ENCODE measurements at places on chromosomes 13 and 19.

- no peak for DNase-seq
Measured at GRCh38 chr13:106498571-106498970, 36.9 kb downstream of the EFNB2 start.

GRCh38 chr19:8935460-8935859 is 74.7 kb downstream of the MUC16 start:
- no peak for DNase-seq

- peak; percentile 56 for DNase-seq
Measured at GRCh38 chr19:48746738-48747575, at the start of gene IZUMO1. Gene IZUMO1, minus strand, starts transcription at chr19:48746909. Its CDS starts 1,050 bp downstream, at chr19:48745859.

DNA sequence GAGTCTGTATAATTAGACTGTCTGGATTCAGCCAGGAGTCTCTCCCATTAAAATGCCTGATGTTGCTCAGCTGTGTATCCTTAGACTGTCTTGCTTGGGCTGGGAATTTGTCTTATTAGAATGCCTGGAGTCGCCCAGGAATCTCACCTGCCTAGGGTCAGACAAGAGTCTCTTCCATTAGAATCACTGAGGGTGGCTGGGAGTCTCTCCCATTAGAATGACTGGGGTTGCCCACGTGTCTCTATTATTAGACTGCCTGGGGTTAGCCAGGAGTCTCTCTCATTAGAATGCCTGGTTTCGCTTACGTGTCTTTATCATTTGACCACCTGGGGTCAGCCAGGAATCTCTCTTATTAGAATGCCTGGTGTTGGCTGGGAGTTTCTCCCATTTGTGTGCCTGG is 1450.0 kb downstream of the UQCRFS1 start:
- no peak for DNase-seq

- no peak for DNase-seq
Measured at GRCh38 chr13:102648046-102648445, 46.8 kb downstream of the METTL21C start.

DNA sequence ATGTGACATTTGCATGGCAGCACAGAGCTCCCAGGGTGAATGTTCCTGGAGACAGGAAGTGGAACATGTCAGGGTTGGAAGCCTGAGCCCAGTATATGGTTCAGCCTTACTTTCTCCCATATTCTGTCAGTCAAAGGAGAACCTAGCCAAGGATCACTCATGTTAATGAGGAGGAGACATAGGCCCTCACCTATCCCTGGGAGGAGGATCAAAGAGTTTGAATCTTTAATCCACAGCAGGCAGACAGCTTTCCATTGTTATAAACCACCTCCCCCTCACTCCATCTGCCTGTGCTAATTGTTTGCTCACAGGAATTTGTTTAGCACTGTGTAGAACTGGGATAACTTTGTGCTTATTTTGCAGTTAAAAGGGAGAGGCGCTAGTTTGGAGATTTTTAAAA is 1069.1 kb downstream of the EFNB2 start:
- no peak for DNase-seq

DNA sequence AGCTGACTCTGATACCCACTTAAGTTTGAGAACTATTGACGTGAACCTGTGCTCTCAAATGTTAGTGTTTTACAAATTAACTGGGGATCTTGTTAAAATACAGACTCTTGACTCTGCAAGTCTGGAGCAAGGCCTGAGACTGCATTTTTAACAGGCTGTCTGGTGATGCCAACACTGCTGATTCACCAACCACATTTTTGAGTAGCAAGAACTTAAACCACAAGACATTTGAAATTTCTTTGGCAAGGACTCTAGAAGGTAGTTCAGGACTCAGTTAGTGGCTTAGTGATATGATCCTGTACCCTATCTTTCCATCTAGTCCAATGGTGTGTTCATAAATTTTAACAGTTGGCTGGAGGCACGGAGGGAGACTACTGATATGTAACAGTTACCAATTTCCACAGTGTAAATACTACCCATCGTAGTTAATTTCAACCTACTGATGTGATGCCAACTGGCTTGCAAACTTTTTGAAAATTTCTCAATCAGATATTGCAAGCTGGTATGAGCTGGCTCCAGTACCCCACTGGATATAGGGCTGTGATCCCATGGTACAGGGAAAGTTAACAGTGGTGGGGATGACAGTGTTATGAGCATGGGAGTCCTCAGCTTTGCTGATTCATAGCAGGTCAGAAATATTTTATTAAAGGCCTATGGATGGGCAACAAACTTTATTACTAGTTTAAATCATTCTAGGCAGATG is 255.1 kb downstream of the TBC1D4 start:
- no peak for DNase-seq

DNA sequence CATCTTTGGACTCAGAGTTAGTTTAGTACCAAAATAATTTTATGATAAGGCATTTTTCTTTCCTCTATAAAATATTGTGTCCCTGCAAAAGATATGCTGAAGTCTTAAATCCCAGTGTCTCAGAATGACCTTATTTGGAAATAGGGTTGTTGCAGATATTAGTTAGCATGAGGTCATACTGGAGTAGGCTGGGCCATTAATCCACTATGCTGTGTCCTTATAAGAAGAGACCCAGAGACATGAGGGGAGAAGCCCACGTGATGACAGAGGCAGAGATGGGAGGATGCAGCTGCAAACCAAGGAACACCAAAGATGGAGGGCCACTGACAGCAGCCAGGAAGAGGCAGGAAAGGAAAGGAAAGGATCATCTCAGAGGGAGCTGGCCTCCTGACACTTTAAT is 6.4 kb downstream of the POGLUT2 start:
- DNase-seq, result no peak

DNA sequence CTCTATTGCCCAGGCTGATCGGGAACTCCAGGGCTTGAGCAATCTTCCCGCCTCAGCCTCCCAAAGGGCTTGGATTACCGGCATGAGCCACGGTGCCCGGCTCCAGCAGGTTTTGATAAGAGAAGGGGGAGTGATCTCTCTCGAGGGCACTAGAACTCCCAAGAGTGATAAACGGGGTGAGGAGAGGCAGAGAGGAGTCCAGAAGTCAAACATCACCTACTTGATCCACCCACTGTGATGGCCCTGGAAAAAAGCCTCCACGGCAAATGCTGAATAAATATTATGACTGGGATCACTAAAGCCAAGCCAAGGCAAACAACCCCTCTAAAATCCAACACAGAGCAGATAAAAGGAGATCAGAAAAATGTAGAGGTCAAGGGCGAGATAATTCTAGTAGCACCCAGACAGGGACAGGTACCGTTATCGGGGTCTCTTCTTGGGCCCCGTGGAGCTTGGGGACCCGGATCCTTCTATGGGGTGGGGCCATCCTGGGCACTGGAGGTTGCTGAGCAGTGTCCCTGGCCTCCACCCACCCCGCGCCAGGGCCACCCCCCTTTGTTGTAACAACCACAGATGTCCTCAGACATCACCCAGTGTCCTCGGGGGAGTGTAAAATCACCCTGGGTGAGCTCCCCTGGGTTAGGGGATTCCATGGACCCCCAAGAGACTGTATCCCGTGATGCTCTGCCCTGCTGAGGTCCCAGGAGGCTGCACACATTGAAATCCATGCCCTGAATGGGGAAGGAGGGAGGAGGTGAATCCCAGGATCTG is 3.7 kb upstream of the CREB3L3 start:
- DNase-seq, result no peak

- no peak for DNase-seq
Measured at GRCh38 chr13:71634602-71635443, 232.2 kb downstream of the DACH1 start.

GRCh38 chr13:71867131-71867814 is at the start of gene DACH1:
Gene DACH1, minus strand, starts transcription at chr13:71867204.
- DNase-seq, result no peak

DNA sequence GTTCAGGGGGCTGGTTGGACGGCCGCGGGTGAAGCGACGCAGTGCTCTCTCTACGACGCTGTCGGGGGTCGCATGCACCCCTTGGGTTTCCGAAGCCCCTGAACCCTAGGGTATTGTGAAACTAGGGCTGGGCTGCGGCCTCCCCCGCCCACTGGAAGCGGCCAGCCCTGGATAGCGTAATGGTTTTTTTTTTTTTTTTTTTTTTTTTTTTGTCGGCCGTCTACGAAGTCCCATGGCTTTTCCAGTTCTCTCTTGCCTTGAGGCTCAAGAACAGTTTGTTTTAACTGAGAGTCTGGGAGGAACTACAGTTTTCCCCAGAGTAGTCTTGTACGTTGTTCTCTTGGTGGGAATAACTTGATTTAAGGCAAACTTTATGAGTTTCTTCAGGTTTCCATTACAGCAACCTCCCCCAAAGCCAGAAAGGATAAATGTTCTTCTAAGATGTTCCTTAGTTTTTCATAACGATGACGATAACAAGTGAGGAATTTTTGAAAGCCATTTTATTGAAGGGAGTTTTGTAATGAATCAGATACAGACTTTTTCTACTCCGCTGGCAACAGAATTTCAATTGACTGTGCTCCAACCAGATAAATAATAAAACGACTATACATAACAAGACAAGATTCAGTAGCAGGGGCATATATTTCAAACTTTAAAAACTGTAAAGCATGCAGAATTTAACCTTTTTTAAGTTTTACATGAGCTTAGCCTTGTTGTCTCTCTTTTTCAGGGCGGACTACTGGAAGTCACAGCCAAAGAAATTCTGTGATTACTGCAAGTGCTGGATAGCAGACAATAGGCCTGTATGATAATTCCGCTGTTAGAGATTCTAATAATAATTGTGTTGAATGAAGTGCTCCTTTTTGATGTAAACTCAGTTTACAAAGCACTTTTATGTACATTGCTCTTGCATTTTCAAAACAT is 867 bp downstream of the WBP4 start:
- DNase-seq, result no peak

GRCh38 chr19:6551607-6552450 is 21.0 kb downstream of the TNFSF9 start:
- peak; percentile 60 for DNase-seq

- no peak for DNase-seq
Measured at GRCh38 chr19:42175952-42176648, 41.4 kb downstream of the DEDD2 start.

- DNase-seq, result no peak
Measured at GRCh38 chr19:39676004-39676403, 20.3 kb downstream of the LGALS16 start.

DNA sequence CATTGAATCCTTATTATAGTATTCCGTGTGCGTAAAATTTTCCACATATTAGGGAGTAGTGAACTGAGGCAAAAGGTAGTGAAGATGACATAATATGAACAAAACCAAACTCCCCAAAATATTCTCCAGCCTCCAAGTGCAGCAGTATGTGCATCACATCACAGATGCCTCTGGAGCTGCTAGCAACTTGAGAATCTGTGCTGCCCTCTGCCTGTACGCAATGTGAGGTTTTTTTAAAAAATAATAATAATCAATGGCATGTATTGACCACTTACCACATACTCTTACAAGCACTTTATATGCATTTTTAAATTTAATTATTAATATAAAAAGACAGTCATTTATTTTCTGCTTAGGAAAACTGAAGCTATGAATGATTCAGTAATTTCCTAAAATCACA is 583.0 kb upstream of the SPRY2 start:
- DNase-seq, result no peak

GRCh38 chr19:7506385-7507328 is 9.2 kb upstream of the ZNF358 start:
- DNase-seq, result no peak

DNA sequence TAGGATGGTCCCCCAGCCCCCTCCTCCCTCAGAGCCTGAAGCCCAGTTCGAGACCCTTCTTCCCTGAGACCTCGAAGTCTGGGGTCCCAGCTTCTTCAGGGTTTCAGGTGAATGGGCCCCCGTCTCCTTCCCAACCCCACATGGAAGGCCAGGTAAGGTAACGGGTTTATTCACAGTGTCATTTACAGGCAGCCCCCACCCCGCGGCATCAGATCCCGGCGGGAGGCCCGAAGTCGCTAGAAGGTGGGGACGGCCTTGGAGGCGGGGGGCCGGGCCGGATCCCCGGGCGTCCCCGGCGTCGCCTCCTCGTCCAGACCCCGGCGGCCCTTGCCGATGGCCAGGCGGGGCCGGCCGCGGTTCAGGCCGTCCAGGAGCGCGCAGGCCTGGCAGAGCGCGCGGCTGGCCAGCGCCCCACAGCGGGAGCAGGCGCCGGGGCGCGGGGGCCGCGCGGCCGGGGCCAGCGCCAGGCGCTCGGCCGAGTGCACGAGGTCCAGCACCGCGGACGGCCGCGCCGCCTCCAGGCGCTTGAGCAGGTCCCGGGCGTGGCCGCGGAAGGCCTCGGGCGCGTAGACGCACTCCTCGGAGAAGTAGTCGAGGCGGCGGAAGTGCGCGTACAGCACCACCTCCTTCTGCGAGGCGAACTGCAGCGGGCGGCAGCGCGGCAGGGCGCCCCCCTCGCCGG is 9.7 kb downstream of the CTU1 start:
- DNase-seq, result peak; percentile 25

DNA sequence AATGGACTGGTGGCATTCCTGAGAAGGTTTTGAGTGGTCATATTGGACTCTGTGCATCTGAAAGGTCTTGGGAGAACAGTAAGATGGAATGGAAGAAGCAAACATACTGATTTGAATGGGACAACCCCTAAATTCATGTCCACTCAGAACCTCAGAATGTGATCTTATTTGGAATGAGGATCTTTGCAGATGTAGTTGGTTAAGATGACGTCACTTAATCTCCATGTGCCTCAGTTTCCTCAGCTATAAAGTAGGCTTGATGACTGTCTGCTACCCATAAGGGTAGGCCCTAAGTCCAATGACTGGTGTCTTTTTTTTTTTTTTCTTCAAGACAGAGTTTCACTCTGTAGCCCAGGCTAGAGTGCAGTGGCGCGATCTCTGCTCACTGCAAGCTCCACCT is 71.1 kb upstream of the SOX21 start:
- no peak for DNase-seq

DNA sequence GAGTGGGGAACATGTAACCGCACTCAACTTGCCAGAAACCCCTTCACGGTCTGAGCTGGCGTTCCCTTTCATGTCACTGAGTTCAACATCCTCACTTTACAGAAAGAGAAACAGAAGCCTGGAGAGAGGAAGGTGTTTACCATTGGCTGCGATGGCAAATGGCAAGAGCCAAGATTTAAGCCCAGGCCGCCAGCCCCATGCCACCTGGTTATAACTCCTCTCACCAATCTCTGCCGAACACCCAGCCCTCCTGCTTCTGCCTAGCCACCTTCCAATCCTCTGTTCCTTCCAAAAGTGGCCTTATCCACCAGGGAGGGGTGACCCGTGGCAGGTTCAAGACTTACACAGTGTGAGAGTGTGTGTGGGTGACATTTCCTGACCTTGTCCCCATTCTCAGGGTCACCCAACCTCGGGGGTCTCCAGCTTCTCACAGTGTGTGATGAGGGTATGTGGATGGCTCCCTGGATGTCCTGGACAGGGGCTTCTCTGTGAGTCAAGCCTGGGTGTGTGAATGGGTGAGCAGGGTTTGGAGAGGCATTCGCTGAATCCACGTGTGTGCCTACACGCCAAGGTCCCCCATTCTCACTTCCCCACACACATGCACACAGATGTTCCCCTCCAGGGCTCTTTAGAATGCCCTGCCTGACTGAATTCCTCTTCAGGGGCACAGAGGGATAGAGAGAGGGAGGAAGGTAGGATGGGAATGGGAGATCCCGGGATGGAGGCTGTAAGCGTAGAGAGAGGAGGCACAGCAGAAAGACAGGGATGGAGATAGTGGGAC is 1.2 kb downstream of the CADM4 start:
- DNase-seq, result no peak

DNA sequence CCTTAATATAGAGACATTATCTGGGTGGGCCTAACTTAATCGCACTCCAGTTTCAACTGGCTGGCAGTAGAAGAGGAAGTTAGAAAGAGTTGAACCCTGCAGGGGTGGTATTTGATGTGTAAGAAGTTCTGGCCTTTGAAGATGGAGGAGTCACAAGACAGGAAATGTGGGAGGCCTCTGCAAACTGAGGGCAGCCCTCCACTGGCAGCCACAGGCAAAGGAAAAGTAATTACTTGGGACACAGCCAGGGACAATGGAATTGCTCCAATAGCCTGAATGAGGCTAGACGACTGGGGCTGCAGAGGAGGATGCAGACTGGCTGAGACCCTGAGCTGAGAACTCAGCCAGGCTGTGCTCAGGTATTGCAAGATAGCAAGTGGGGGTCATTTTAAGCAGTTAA is 703.3 kb upstream of the ARGLU1 start:
- DNase-seq, result no peak

Measured in CD4-positive, alpha-beta T cell treated with Interleukin-15 for 4 hours (primary cell).